Stomach (tissue), 19 donors: ENCODE measurements at places on chromosomes 11 and 22.
A peak's percentile ranks its signal among the peaks of the same experiment; 100 is the strongest.

DNA sequence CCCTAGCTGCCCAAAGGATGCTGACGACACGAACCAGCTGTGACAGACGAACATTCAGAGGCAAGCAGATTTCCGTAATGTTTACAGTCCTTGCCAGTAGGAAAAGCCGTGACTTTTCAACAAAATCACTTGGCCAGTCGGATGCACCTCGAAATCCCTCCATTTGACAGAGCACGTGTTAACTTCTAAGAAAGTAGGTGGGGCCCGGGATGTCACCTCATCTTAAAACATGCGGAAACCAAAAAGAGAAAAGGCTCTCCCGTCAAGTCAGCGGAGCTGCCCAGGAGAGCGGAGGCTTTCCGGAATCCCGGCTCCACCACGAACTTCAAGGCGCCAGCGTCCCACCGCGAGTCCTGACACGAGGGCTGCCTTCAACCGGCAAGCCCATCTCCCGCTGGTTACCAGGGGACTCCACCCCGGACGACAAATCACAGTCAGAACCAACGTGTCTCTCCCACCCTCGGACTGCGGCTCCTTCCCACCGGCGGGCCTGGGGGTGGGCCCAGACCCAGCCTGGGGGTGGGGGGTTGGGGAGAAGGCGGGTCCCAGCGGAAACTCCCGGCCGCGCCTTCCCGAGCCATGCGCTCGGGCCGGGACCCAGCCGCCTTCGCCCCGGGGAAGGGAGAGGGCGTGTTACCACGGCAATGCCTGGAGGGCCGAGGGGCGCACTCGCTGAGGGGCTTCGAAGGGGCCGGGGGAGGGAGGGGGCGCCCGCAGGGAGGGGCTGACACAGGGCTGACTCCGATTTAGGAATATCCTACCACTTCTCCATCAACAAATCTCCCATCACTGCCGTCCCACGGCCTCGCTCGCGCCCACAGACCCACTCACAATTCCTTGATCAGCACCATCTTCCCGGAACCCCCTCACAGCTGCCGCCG, 475 bp downstream of the PITPNB start:
- DNase-seq = peak; percentile 33

DNA sequence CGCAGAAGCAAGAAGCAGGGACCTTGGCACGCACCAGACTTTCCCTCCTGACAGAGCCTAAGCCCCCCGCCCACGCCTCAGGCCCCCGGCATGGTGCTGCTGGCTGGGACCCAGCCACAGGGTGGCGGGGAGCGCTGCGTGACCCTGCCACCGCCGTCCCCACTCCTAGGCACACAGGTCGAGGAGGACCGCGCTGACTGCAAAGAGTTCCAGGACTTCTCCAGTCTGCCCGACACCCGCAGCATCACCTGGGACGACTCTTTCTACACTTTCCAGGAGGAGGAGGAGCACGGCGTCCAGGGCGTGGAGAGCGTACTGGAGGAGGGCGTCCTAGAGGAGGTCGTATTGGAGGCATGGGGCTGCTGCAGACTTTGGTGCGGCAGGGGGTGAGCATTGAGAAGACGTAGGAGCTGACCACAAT, 103.7 kb downstream of the TRIM51G start:
- DNase-seq = no peak

DNA sequence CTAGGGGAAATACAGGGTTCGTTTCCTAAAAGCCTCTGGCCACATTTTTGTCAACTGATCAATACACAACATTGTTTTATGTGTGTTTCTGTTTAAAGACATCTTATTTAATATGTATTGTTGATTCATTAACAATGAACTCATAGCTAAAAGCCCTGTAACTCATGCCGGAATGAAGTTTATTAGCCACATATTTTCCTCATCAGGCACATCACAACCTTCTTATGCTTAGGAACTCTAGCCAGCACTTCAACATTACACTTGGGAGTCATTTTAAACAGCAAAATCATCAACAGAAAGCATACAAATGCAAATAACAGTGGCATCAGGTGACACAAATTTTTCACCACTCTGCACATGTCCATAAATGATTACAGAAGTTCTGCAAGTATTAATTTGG, 15.1 kb upstream of the BLID start:
- DNase-seq = no peak

DNA sequence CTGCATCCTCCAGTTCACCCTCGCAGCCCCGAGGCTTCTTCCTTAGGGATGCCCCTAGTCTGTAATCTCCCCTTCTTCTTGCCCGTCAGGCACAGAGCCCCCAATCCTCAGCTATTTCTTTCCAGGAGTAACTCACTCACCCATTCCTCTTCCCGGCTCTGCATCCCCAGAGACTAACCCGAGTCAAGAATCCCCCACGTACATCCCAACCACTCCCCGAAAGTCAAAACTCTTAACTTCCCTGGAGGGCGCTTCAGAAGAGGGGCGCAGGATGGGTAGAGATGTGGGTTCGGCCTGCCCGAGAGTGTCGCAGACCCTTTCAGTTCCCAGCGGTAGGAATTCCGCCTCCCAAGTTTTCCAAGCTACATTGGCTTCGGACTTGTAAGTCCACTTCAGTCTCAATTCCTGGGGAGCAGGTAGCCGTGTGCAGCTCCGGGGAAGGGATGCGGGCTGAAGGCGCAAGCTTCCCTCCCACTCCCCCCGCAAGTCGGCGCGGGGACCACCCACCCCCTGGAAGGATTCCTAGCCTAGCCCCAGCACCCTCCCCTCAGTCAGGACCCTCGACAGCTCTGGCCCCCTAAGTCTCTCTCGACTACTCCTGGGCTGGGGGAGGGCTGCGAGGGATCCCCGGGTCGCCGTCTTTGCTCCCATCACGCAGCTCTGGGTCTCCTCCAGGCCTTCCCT, 871 bp downstream of the BDNF start:
- peak; percentile 55 for DNase-seq
